HFF-Myc (cell line): ENCODE measurements at places on chromosomes 7 and 10.
A peak's percentile ranks its signal among the peaks of the same experiment; 100 is the strongest.

DNA sequence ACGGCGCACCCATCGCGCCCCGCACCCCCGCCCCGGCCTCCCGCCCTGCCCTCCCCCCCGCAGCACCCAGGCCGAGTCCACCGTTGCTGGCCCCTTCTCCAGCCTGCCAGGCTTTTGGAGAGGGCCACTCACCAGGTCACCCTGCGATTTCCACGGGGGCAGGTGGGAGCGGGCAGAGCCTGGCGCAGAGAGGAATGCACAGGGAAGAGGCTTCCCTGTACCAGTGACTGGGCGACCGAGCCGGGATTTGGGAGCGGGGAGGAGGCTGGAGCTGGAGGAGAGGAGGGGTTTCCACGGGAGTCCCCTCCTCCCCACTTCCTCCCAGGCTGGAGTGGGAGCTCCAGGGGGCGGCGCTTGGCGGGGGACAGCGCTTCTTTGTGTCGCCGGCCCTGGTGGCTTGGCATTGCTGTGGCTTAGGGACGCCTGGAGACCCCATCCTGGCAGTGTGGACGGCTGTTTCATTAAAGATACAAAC, 19.3 kb downstream of the TCAF1 start:
- DNase-seq = no peak

DNA sequence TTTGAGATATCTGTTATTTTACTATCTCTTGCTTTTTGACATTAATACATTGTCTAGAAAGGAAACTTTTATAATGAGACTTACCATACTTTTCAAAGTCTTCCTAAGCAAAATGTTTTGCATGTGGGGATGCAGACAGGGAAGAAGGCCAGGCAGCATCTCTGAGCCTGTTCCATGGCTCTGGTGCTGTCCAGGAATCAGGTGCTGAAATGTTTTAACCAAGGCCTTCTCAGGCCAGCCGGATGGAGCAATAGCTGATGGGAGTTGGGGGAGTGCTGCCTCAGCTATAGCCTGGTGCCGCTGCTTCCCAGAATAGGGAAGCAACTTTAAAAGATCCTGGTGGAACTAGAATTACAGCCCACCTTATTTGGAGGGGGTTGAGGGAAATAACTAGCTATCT, 38.5 kb downstream of the CRTAC1 start:
- DNase-seq = peak; percentile 9

DNA sequence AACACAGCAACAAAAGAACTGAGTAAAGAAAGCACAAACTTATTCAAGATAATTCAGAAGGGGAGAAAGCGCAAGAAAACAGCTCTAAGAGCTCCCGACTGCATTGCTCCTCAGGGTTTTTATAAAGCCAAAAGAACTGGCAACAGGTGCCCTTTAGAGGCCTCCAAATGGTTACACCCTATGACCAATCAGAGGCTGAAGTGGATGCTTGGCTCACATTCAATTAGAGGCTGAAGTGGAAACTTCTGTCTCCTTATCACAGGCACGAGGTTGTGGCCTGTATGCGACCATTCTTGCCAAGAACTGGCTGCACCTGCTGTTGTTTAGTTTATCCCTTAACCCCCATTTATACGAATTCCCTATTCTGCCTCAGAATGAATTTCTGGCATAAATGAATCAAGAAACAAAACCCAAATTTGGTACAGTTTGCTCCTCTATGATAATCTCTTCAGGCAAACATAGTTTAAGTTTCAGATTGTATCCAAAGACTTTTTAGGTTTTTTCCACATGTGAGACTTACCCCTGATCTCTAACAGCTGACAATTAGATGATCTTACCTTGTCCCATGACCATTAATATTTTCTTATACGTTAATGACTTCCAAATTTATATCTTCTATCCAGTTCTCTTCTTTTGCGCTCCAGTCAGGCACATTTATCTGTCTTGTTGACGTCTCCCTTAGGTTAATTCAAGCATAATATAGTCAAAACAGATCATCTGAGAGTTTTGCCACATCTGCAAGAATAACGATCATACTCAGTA, 504.8 kb downstream of the NXPH1 start:
- DNase-seq = no peak

DNA sequence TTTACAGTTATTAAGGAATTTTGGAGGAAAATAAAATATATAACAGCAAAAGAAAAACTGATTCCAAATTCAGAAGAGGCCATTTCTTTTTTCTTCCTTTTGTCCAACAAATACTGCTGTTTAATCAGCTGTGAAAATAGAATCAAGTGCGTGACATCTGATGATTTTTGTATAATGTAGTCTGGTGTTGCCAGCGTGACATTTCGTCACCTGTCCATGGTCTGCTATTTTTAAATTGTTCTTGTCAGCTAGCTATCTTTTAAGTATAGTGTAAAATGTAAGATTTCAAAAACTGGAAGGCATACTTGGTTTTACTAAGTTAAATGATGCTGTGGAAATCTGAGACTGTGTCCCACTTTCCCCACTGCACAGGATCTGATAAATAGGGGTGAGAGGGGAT, 105.9 kb downstream of the CPEB3 start:
- DNase-seq = no peak

GRCh38 chr10:97399843-97400545, 1.1 kb downstream of the RRP12 start:
- DNase-seq = no peak

- no peak for DNase-seq
Observed at GRCh38 chr10:68559841-68560185, 324 bp upstream of the TET1 start.

- peak; percentile 61 for DNase-seq
Observed at GRCh38 chr7:34096198-34096651, 190.9 kb downstream of the BMPER start.

GRCh38 chr7:47420122-47420780, 161.7 kb downstream of the TNS3 start:
- no peak for DNase-seq

DNA sequence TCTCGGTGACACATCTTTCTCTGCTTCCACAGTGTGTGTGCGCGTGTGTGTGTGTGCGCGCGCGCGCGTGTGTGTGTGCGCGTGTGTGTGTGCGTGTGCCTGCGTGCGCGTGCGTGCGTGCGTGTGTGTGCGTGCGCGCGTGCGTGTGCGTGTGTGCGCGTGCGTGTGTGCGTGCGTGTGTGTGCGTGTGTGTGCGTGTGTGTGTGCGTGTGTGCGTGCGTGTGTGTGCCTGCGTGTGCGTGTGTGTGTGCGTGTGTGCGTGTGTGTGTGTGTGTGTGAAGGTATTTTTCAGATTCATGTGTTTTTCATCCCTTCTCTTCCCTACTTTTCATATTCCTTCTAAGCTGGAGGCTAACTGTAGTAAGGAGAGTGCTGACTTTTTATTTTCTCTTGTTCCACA, 148.4 kb downstream of the CREB5 start:
- no peak for DNase-seq

- no peak for DNase-seq
Observed at GRCh38 chr7:68678196-68678595, 920.1 kb upstream of the AUTS2 start.

- no peak for DNase-seq
Observed at GRCh38 chr10:104622598-104623209, 18.4 kb upstream of the SORCS3 start.

DNA sequence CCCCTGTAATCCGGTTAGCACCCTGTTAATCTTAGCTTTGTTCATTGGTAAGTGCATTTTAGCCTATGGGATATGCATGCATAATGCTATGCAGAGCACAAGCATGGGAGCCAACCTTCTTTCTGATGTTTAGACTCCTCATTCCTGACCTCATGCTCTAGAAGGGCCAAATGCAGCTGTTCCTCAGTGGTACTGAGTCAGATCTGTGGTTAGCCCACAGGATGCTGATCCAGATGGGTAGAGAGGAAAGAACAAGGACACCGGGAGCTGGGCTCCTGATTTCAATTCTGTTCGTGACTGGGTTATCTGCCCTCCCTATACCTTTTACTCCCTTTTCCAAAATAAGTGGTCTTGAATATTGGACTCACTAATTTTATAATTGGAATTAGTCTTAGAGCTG, 31.7 kb upstream of the C10orf90 start:
- DNase-seq = no peak

- no peak for DNase-seq
Observed at GRCh38 chr10:119364645-119365600, 157.6 kb downstream of the GRK5 start.

- no peak for DNase-seq
Observed at GRCh38 chr7:30057741-30058140, 29.5 kb downstream of the PLEKHA8 start.

DNA sequence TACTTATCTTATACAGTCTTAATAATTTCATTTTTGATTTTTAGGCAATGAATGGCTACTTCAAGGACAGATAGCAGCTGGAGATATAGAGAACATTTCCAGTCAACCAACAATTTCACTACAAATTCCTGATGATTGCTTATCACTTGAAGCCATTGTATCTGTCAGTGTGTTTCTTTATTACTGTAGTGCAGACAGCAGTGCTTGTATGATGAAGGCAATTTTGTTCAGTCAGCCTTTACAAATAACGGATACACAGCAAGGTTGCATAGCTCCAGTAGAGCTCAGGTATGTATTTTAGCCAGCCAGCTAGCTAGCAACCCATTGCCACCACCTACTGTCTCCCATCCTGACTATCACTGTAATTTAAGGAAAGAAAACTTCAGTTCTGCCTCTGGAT, 53.8 kb downstream of the NHLRC2 start:
- no peak for DNase-seq

DNA sequence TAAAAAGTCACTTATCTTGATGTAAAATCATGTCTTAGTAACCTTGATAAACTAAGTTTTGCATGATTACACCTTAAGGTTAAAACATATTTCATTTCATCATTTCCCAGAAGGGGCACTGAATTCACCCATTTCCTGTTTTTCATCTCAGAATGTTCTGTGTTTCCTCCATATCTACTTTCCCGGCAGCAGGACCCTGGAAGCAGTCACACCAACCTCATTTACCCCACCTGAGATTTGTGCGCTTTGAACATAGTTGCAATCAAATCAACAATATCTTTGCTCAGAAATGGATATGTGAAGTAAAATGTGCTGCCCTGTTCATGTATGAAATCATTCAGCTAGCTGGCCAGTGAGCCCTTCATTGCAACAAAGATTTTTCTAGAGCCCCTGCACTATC, 46.8 kb downstream of the IKZF1 start:
- no peak for DNase-seq

DNA sequence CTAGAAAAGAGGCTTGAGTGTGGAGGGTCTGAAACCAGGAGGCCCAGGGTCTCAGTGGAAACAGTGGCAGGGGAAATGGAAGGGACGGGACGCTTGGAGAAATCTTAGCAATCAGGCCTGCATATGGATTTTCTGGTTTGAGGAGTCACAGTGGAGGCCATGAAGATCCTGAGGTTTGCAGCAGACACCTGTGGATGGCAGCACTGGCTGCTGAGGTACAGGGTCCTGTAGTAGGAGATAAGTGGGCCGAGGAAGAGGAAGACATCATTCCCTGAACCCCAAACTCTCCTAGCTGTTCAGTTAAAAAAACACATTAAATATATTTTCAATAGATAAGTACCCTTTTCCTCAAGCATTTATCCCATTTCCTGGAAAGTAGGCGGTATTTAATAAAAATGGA, 208.8 kb upstream of the IGFBP3 start:
- no peak for DNase-seq

GRCh38 chr7:45697576-45698136, 123.5 kb downstream of the ADCY1 start:
- no peak for DNase-seq

GRCh38 chr10:86968994-86969355, 693 bp downstream of the ADIRF start:
- DNase-seq = no peak

DNA sequence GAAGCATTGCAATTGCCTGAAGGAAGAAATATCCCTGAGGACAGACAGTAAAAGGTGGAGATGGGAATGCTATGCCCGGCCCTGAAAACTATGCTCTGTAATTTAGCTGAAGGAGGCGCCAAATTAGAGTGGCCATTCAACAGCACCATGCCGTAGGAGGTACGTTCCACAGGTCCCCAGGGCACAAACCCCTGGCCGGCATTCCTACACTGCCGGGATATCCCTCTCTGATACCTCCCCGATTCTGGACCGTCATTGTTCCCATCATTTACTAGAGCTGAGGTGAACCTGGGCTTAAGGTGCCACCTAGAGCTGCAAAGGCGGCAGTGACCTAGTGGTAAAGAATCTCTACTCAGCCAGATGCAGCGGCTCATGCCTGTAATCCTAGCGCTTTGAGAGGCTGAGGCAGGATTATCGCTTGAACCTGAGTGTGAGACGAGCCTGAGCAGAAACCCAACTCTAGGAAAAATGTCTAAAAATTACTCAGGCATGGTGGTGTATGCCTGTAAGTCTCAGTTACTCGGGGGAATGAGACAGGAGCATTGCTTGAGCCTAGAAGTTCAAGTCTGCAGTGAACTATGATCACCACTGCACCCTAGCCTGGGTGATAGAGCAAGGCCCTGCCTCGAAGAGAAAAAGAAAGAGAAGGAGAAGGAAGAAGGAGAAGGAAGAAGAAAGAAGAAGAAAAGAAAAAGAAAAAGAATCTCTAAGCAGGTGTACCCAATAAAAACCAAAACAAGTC, 53.0 kb upstream of the TNKS2 start:
- no peak for DNase-seq

DNA sequence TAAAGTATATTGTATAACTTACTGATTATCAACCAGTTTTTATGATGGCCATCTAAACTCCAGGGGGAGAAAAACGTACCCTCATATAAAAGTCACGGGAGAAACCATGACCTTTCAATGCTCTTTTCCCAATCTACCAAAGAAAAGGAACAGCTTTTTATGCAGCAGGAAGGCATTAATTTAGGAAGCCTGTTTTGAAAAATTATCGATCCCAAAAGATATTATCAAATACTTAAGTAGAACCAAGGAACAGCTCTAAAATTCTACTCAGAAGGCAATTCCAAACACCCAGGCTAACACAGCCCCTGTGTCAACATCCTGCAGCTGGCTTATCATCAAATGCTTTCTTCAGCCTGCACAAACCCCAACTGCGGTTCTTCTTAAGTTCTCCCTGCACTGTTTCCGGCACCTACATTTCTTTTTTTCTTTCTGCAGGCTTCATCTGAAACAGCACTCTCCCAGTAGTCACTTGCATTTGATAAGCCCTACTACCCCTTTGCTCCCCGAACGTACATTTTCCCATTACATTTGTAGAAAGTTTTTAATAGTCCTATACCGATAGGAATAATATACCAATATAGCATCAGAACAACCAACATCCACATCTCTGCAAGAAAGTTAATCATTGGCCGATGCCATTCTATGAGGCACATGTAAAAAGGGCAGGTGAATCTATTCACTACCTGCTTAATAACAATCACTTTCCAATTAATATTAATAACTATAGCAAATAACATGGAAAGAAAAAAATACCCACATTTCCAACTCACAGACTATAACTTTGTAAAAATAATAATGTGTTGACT, 47.9 kb downstream of the PIP4K2A start:
- no peak for DNase-seq

- DNase-seq = no peak
Observed at GRCh38 chr10:72114706-72115450, 26.5 kb upstream of the SPOCK2 start.
